Upper lobe of right lung (tissue), 1 donor: ENCODE measurements at places on chromosomes 5 and 9. TPM values are rescaled to one million over a fixed set of nuclear protein-coding genes. Genes with fewer than 3 reads are reported as not detected.

GRCh38 chr5:149631506-149631905, 50.2 kb downstream of the ARHGEF37 start:
- no peak overlapping the region for H3K4me3 ChIP-seq
- no peak for DNase-seq
- no peak overlapping the region for H3K27ac ChIP-seq
- peaks cover 1% of the 10 kb centered on the region for H3K36me3 ChIP-seq
- H3K27me3 ChIP-seq = no peaks in the 10 kb centered on the region

DNA sequence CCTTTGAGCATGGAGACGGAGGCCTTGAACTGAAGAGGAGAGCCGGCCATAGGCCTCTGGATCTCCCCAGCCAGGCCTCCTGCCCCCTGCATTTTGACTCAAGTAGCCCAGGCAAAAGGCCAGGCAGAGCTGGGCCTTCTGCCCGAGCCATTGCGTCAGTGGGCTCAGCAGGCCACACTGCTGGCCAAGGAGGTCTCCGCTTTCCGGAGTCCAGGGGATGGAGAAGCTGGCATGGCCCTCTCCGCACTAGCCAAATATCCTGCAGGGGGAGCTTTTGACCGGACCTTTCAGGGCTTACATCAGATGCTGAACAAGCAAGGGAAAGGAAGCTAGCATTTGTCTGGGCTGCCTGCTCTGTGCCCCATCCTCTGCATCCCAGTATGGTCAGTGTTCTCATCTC, 386.8 kb downstream of the TRIM36 start:
- H3K27ac ChIP-seq = no peak overlapping the region
- no peak overlapping the region for H3K4me3 ChIP-seq
- no peaks in the 10 kb centered on the region for H3K4me1 ChIP-seq
- no peaks in the 10 kb centered on the region for H3K36me3 ChIP-seq
- H3K27me3 ChIP-seq = no peaks in the 10 kb centered on the region

DNA sequence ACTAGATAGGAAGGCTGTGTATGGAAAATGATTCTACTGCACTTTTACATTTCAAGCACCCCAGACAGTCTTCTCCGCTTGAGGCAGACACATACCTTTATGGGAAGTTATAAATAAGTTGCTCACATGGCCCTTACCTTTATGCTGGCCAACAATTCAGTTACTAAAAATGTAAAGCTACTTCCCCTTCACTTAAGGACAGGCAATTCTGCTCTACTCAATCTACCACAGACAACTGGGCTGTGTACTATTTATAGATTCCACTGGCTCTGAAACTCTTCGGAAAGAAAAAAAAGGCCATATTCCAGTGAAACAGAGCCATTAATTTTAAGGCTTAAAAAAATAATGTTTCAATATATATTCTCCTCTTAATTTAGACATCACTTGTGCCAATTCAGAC, 59.4 kb downstream of the ELAVL2 start:
- H3K4me1 ChIP-seq = no peaks in the 10 kb centered on the region
- no peak for DNase-seq
- H3K27ac ChIP-seq = no peak overlapping the region
- no peaks in the 10 kb centered on the region for H3K27me3 ChIP-seq
- H3K36me3 ChIP-seq = no peaks in the 10 kb centered on the region

GRCh38 chr5:67552773-67553172, 356.2 kb upstream of the CD180 start:
- no peak overlapping the region for H3K4me3 ChIP-seq
- peaks cover 7% of the 10 kb centered on the region for H3K4me1 ChIP-seq
- no peak for DNase-seq
- H3K36me3 ChIP-seq = no peaks in the 10 kb centered on the region
- no peak overlapping the region for H3K27ac ChIP-seq
- no peaks in the 10 kb centered on the region for H3K27me3 ChIP-seq

DNA sequence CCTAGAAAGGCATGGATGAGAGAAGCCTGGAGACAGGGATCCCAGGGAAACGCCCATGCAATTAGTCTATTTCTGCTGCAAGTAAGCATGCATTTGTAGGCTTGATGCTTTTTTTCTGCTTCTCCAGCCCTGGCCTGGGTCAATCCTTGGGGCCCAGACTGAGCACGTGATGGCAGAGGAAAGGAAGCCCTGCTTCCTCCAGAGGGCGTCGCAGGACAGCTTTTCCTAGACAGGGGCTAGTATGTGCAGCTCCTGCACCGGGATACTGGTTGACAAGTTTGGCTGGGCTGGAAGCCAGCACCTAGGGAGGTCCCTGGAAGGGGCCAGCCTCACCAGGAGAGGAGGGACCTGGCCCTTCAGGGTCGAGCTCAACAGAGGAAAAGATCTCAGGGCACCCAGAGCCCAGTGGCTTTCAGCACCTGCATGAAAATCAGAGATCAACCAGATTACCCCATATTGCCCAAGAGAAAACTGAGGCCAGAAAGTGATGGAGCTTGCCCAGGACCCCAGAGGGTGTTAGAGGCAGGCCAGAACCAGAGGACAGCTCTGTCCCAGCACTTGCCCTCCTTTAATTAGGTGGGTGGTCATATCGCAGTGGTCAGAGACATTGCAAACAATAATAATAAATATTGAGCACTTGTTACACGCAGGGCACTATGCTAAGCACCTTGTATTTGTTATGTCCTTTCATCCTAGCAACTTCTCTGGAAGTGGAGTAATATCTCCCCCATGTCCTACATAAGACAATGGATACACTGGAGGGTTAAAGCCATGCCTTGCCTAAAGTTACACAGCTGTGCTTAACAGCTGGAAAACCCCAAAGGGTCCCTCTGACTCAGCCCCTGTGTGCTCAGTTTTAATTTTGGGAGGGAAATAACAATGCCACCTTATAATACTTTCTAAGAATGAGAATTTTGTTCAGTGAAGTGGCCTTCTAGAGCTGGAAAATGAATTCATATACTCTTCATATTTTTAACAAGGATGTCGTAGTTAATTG, 67.1 kb downstream of the KLF4 start:
- no peaks in the 10 kb centered on the region for H3K27me3 ChIP-seq
- no peak overlapping the region for H3K27ac ChIP-seq

SV2C gene
- 0.32 TPM for total RNA-seq

TAF11L10 gene
- not detected for total RNA-seq

CDKN2B-AS1 gene
- 2.3 TPM for total RNA-seq

ARL10 gene
- 7.9 TPM for total RNA-seq

OR1Q1 gene
- total RNA-seq = not detected
